ENCODE measurements at places on chromosomes 4 and X.
A peak's percentile ranks its signal among the peaks of the same experiment; 100 is the strongest.

- DNase-seq = no peak
Observed at GRCh38 chr4:177281351-177281909, 28.2 kb upstream of the NEIL3 start.

DNA sequence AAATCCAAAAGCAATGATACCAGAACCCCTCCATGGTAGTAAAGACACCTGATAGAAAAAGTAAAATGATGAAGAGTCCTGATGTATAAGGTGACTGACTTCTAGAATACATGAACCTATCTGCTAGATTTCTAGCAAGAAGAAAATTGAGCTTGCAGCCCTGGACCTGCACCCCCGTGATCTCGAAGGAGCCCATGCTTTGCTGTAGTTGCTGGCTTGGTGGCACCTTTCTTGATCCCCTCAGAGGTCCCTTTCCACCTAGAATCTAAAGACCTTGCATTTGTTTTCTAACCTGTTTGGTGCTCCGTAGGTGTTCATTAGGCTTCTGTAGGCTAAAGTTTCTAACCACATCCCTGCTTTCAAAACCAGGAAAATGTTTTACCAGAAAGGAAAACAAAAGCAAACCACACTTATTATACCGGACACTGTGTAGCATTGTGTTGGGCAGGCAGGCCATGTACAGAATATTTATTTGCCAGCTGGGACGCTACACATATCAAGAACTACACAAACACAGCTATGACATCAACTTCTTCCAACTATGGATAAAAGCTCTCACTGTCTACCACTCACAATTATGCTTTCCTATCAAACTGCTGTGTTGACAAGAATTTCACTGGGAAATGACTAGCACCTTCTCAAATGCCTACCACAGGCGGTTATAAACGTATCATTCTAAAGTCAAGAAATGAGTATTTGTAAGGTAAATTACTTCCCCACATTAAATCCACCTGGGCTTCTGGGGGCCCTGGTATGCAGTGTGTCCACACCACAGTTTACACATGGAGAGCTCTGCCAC, 316.2 kb downstream of the UNC5C start:
- DNase-seq = no peak

DNA sequence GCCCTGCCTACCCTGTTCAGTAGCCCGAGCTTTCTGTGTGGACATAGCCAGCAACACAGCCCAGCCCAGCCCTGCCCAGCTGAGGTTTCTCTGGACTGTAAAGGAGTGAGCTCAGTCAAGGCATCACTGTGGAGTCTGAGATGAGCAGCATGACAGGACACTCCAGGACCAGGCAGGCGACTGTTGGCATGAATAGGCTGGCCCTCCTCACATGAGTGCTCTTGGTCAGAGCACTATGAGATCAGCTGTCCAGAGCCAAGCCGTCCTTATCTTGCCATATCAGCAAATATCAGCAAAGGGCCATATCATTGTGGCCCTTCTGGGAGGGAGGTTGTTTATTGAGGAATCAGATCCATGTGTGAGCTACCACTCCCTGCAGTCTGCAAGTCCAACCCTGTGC, 30.9 kb downstream of the REELD1 start:
- no peak for DNase-seq

GRCh38 chr4:122285285-122285684, 93.5 kb upstream of the ADAD1 start:
- no peak for DNase-seq

DNA sequence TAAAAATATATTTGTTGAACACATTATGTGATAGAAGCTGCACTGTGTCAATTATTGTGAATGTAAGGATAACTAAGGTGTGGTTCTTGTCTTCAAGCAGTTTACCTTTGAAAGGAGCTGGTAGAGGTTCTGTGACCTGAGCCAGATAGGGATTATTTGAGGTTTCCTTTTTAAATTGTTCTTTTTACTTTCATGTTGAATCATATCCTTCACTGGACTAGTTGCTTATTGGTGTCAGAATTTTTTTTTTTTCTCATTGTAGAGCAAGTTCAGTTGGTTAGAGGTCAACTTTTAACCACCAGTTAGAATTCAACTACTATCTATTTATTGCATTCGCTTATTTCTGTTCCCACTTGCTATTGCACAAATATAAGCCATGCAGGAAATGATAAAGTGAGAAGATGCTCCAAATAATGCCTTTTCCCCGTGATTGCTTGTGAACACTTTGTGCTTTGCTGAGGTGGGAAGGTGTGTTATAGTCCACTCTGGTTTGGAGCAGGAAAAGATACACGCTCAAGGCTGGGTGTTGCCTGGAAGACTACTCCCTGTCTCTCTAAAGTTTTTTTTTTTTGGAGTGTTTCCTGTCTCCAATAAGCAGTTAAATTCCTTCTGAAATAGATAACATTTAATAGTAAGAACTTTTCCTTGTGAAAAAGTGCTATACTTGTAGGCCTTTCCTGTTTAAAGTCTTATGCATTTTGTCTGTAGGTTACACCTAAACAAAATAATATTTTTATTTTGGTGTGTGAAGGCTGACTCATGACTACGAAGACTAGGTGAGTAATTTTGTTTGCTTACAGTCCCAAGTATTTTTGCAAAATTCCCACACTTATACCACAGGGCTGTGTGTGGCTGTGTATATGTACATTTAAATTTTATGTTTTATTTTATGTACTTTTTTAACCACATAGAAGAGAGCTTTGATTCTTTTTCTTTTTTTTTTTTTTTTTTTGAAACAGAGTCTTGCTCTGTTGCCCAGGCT, 83.8 kb upstream of the LCORL start:
- DNase-seq = no peak

DNA sequence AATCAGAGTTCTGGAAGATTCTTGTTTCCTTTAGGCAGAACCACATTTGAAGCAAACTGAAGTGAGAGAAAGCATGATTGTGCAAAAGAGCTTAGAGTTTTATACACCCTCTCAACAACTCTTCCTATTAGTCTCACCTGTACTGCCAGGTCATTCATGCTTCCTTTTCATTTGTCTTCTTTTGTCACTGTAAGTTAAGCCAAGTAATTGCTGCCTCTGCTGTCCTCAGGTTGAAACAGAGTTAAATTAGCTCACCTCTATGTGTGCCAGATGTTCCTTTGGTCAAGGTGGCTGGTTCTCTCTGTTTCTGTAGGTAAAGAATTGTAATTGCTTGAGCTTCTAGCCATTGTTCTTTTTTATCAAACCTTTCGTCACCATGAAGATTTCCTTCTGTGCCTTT, 41.1 kb upstream of the HPGD start:
- DNase-seq = no peak

DNA sequence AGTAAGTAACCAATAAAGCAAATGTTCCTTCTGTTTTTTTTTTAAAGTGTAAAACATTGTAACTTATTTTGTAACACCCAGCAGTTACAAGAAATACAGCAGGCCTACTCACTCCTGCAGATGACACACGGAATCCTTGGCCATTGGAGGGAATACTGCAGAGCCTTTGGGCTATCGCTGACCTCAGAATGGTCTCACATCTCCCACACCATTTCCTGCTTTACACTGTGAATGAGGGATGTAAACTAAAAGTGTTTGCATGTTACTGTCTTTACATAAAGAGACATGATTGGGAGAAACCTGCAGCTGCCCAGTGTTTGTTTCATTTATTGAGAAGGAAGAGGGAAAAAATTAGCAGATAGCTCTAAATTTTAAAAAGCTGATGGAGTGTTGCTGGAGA, 64.1 kb downstream of the USP46 start:
- DNase-seq = no peak

DNA sequence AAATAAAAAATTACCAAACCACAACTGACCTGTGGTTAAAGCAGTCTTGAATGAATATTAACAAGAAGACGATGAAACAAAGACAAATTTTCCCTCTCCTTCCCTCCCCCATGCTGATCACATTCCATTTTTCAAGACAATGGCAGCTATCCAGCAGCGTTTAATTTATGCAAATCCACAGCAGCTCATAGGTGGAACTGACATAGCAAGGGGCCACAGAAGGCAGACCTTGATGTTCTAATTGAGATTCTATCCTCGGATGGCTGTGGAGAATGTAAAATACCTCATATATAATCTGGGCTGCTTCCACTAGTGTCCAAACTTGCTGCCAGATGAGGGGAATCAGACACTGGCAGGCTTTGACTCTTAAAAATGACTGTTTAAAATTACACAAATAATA, 211.5 kb downstream of the CHRDL1 start:
- peak; percentile 82 for DNase-seq

DNA sequence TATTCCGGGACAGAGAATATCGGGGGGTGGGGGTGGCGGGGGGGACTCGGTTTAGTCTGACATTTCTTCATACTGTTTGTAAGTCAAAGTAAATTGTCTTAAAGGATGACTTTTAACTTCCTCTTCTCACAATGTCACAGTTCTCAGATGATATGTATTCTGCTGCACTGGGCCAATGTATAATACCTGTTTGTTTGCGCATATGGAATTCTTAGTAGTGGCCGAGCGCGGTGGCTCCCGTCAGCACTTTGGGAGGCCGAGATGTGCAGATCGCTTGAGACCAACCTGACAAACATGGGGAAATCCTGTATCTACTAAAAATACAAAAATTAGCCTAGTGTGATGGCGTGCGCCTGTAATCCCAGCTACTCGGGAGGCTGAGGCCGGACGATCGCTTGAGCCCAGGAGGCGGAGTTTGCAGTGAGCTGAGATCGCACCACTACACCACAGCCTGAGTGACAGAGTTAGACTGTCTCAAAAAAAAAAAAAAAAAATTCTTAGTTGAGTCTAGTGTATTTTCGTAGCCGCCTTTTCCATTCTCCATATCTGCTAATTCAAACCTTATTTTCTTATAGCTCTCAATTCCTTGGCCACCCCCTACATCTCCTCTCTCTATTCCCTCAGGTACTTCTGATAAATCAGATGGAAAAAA, 851 bp downstream of the POLR2B start:
- DNase-seq = no peak

- DNase-seq = no peak
Observed at GRCh38 chr4:2574863-2575262, 38.4 kb downstream of the FAM193A start.
